Kidney epithelial cell (primary cell): ENCODE measurements at places on chromosomes 12 and 14. TPM values are rescaled to one million over a fixed set of nuclear protein-coding genes. Genes with fewer than 3 reads are reported as not detected.
A peak's percentile ranks its signal among the peaks of the same experiment; 100 is the strongest.

The FOXA1 gene
- total RNA-seq: 7.4 and 8.2 TPM in 2 replicates

DNA sequence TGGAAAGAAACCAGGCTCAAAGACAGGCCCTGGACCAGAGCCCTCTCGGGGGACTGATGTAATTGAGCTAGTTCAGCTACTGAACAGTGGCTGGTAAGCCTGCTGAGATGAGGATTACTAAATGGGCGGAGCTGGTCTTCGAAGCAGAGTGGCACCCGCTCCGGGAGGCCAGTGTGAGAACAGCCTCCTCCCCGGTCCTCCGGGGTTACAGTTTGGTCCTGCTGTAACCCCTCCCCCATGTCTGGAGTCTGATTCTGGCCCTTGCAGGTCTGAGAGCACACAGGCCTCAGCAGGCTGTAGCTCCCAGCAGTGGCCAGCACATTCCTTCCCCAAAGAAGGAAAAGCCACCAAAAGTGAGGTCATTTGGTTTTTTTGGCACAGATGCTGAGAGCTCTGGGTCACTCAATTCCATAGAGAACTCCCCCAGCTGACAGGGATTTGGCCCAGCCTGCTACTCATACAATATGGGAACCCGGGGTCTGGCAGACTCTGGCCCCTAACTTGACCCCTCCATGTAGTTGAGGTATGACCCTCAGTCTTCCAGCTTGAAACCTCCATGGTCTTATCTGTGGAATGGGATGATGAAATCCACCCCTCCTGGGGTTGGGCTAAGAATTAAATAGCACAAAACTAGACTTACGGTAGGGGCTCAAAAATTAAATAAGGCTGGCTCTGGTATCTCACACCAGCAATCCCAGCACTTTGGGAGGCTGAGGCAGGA is 39.0 kb downstream of the ACTN1 start:
- peak; percentile 98 for DNase-seq

The BBOF1 gene
- 6.7 and 9.2 TPM in 2 replicates for total RNA-seq

- no peak for DNase-seq
Measured at GRCh38 chr12:13288501-13288900, 92.0 kb downstream of the EMP1 start.

The SLC10A1 gene
- not detected in 2 replicates for total RNA-seq

The POMT2 gene
- total RNA-seq: 21.5 and 34.1 TPM in 2 replicates

The DPF3 gene
- 0.79 TPM in 1 of 2 replicates, not detected in the other for total RNA-seq

DNA sequence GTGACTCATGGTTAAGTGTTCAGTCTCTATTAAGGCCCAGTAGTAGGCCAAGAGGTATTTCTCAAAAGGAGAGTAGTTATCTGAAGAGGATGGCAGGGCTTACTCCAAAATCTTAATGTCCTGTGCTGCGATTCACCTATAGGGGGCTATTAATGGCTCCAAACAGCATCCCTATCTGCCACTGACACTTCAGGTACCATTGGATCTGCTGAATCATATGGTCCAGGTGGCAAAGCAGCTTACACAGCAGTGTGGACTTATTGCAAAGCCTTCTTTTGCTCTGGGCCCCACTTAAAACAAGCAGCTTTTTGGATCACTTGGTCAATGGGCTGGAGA is 60.8 kb upstream of the ATP2B1 start:
- no peak for DNase-seq

The PYGL gene
- 41.1 and 48.2 TPM in 2 replicates for total RNA-seq

- no peak for DNase-seq
Measured at GRCh38 chr12:41452838-41453407, 264.8 kb downstream of the PDZRN4 start.

DNA sequence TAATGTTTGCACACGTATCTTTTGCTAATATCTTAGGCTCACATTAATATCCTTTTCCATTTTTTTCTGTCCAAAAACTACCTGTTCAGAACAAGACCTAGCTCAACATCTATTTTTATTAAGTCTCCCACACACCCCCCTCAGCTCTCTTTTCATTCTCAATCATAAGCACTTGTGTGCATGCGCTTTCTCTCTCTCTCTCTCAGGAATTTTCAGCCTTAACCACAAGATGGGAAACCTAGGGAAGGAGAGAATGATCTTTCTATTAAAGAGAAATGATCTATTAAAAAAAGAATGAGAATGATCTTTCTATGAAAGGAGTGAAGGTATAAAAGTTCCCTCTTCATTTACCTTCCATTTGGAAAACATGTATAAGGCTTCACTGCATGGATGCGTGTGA is 39.7 kb upstream of the AP4S1 start:
- DNase-seq: no peak

GRCh38 chr12:106118-106591 is 39.6 kb downstream of the IQSEC3 start:
- DNase-seq: no peak

DNA sequence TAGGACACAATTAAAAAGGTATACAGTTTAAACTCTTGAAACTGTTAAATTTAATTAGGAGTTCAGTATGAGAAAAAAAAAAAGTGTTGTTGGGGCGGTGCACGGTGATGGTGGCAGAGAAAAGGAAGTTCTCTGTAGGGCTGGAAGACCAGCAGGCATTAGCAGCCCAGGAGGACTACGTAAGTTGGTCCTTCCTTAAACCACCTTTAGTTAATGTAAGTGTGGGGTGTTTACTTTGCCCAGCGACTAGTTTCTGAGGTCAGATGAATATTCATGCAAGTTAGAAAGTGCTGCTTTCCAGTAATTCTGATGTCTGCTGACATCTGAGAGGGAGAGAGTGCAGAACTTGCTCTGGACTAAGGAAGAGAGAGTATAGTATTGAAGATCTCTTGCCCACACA is 54.9 kb downstream of the NKX2-1 start:
- no peak for DNase-seq

- peak; percentile 72 for DNase-seq
Measured at GRCh38 chr14:51398898-51399297, 158.9 kb downstream of the TMX1 start.

DNA sequence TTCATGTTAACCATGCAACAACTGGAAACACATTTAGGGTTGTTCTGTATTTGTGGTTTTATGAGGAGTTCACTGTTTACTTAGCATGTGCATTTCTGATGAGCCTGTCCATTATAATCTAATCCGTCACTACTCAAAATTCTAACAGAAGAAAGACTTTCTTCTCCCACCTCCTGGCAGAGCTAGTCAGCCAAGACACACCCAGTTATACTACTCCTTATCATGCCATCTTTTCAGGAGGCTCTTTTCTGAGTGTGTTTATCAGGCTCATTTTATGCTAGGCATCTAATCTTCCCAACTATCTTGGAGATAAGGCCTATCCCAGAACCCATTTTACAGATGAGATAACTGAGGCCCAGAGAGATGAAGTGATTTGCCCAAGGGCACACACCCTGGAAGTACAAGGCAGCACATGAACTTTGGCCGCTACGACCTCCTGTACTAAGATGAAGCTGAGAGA is 10.4 kb upstream of the MED13L start:
- DNase-seq: no peak

GRCh38 chr12:22275843-22276242 is 58.7 kb downstream of the ST8SIA1 start:
- peak; percentile 87 for DNase-seq

The SYCP3 gene
- total RNA-seq: 0.07 TPM in 1 of 2 replicates, not detected in the other

- no peak for DNase-seq
Measured at GRCh38 chr12:30973175-30973574, 46.6 kb downstream of the TSPAN11 start.

DNA sequence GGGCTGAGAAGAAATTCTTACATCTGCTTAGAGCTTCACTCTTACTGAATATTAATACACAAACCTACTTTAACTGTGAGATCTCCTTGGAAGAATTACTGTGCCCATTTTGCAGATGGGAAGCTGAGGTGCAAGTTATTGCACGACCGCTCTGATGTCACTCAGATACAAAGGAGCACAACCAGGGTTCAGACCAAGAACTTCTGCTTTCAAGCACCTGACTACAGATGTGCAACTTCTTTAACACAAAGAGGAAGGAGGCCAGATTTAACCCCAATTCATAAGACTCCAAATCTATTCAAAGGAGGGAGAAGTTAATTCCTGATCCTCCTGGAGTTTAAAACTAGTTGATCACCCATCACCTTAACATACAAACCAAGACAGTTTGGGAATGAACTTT is 232.6 kb downstream of the VRK1 start:
- no peak for DNase-seq

DNA sequence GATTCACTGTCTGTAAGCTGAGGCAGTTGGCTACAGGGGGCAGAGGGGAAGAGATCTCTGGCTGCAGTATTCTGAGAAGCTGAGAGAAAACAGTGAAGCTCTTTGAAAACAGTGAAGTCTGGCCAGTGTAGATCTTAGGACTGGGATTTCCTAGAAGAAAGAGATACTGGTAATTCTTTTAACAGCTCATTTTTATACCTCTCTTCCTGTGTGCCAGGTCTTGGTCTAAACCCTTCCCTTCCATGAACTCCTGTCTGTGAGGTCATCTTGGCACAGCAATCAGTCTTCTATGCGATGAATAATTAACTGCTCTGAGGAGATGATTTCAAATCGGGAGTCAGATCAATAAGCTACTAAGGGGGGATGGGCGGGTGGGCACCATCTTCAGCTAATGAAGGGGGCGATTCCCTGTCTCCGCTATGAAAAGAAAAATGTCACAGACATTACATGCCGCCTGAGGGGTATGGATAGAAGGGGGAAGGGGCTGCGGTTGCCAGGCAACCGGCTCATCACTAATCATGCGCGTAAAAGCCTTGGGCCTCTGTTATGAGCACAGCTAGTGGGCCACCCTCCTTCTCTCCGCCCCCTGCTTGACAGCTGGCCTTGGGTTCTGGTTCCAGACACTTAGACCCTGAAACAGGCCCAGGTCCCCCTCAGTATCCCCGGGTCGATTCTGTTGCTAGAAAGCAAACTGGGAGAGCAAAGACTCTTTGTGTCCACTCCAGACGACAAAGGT is 75.3 kb upstream of the CEP83 start:
- peak; percentile 9 for DNase-seq

- no peak for DNase-seq
Measured at GRCh38 chr14:104563191-104563741, 16.3 kb upstream of the C14orf180 start.

DNA sequence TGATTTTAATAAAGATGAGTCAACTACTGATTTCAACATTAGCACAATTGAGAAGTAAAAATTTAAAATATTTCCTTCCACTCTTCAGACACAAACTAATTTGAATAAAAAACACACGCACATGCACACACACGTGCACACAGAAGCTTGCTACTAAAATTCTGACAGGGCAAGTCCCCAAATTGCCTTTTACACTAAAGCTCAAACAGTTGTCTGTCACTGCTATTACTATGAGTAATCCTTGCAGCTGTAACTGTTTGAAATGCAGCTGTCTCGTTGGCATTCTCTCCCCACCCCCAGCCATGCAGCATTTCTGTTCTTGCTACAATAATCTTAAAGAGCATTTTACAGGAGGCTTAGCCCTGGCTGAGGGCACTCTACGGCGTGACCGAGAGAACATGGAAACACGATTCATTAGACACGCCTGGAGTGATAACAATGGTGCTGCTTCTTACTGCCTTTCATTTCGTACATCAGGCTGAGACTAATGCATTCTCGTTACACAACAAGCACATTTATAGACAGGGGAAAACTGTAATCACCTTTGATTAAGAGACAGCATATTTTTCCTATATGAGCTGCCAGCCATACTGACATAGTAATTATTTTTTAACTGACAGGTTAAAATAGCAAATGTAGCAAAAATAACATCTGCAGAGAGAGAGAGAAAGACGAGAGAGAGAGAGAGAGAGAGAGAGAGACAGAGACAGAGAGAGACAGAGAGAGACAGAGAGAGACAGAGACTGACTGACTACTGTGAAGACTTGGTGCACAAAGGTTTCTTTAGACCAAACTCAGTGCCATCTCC is 153.8 kb downstream of the MED13L start:
- DNase-seq: peak; percentile 50

The BICDL1 gene
- total RNA-seq: 7.9 and 9.2 TPM in 2 replicates

DNA sequence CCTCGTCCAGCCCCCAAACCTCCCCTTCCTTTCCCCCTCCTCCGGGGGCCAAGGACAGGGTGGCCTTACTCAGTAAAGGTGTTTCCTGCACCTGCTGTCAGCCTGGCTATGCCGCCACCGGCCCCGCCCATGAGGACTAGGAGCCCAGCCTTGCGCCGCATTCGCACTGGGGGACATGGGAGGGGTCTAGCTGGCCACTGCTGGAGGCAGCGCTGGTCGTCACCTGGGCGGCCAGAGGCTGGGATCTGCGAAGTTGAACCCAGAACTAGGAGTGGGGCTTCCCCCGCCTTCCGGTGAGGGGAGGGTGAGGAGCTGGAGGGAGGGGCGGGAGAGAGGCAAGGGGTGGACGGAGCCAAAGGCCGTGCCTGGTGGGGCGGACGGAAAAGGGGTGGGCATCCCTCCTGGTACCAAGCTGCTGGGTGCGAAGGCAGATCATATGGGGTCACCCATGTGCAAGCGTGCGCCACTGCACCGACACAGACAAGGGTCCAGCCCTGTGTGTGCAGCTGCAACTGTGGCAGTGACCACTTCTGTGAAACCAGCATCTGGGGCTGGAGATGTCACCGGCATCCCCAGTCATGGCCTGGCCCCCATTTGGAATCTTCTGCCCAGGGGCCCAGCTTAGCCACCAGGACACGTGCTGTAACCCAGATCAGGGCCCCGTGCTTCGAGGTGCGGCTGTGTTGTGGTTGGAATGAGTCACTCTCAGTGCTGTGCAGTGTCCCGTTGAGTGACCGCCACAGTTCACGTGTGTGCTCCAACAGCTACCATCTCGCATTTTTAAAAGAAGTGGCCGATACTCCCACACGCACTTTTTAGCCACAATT is 8.5 kb downstream of the AMN start:
- peak; percentile 45 for DNase-seq

DNA sequence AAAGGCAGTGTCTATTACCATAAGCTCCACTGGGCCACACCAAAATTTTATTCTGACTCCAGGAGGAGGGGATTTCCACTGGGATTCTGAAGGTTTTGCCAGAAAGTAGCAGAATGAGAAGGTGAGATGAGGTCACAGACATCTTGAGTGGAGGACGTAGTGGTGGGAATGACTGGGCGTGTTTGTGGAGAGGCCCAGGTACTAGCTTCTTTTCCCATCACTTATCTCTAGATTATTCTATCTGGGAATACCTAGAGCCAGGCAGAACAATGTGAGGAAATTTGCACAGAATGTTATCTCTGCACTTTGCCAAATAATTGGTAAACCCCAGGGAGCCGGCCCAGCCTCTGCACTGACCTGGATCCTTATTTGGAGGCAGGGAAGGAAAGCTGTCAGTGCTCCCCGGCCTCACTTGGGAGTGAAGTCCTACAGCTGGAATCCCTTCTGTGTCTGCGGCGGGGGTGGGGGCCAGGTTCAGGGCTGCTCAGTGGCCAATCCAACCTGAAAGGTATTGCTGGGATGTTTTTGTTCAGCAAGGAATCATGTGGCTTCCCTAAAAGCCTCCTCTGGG is 129.4 kb downstream of the C12orf75 start:
- no peak for DNase-seq

The GRIP1 gene
- total RNA-seq: 4.2 and 7.1 TPM in 2 replicates

The HPD gene
- 0.33 TPM in 1 of 2 replicates, not detected in the other for total RNA-seq

The NANOG gene
- total RNA-seq: 0.34 TPM in 1 of 2 replicates, not detected in the other

GRCh38 chr12:119592232-119592631 is 1.3 kb upstream of the TMEM233 start:
- DNase-seq: no peak

GRCh38 chr12:130351326-130351725 is 13.6 kb downstream of the PIWIL1 start:
- DNase-seq: no peak
